ENCODE measurements at places on chromosomes 5 and 9.

GRCh38 chr5:126446498-126447224 is 23.5 kb downstream of the GRAMD2B start:
- peak; percentile 60 for DNase-seq

GRCh38 chr9:135507104-135508035 is 6.9 kb downstream of the MRPS2 start:
- DNase-seq = no peak

- DNase-seq = no peak
Observed at GRCh38 chr9:102456562-102456961, 538.6 kb upstream of the CYLC2 start.

DNA sequence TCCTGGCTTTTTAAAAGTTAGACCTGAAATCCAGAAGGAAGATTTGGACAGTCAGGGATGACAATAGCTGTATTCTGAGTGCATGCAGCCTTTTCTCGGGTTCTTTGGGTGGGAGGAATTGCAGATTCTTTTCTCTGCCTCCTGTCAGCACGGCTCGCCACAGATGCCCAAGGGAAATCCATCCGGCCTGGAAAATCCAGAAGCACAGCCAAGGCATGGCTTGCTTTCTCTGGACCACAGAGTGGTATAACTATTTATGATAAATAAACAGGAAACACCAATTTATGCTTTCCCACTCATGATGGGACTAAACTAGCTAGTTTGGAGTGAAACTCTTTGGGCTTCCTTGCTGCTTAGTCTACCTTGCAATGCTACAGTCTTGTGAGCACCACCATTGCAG is 59.1 kb downstream of the C9orf152 start:
- no peak for DNase-seq

DNA sequence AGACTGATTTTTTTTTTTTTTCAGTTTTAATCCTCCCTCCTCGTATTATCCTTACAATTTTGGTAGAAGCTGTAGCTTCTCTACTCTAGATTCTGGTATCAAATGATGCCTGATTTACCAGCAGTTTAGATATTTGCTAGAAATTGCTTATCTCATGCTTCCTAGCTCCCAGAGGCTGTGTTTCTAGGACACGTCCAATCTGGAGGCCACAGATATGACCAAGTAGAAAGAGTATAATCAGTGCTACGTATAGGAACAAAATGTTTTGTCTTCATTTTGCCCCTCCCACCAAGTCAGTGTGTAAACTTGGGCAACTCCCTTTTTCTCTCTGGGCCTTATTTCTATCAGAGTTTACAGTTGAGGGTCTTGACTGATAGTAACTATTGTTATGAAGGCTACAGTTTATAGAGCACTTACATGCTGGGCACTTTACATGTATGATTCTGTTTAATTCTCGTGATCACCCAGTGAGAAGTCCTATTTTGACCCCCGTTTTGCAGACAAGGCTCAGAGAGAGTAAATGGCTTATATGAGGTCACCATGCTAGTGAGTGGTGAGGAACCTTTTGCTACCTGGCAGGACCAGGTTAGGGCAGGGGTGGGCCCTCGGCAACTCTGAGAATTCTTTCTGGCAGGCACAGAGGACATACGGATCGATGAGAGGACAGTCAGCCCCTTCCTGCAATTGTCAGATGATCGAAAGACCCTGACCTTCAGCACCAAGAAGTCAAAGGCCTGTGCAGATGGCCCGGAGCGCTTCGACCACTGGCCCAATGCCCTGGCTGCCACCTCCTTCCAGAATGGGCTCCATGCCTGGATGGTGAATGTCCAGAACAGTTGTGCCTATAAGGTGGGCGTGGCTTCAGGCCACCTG is 7.6 kb downstream of the HDHD3 start:
- DNase-seq = no peak

DNA sequence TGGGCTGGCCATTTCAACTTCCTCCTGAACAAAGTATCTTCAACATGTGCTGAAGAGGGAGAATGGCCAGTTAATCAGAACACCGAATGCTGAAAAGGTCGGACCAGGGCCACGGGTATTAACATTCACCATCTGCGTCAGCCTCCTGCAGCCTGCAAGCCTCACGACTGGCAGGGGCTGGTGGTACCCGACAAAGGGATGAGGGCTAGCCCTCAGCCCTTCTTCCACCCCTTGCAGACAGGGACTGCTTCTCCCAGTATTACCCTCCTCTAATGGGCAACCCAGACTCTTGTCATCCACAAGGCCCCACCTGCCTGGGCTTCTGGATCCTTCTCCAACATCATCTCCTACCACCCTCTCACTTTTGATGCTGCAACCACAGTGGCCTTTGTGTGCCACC is 246.6 kb downstream of the FSTL4 start:
- no peak for DNase-seq

DNA sequence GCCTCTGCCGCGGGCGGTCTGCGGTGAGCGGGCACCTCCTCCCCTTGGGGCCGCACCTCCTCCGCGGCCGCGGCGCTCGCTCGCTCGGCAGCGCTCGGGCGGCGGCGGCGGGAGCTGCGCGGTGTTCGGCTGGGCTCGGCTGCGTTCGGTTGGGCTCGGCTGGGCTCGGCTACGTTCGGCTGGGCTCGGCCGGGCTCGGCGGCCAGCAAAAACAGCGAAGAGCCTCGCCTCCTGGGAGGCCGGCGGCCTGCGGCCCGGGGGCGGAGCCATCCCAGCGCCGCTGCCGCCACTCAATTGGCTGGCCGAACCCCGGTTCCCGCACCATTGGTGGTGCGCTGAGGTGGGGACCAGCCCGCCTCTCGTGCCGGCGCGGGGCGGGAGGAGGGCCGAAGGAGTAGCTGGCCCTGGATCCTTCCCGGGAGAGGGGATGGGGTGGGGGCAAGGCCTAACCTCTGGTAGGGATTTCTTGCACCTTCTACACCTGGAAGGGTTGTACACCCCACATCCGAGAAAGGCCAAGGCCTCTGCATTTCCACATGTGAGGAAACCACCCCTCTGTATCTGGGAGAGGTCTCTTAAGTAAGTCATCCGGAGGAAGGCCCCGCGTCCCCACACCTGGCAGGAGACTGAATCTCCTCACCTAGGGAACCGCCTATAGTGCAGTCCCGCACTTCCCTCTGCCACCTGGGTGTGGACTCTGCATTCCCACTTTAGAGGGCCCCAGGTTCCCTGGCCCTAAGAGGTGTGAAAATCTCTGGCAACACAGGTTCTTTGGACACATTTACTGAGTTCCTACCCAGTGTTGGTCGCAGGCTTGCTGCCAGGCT is at the start of gene ENHO:
ENHO (minus strand) TSS at position 20 of the 827 bp plus-strand sequence. CDS start 1,295 bp downstream, outside the sequence.
- DNase-seq = peak; percentile 96

- no peak for DNase-seq
Observed at GRCh38 chr9:112648624-112649023, 69.3 kb downstream of the INIP start.

GRCh38 chr5:173093606-173094005 is 37.5 kb downstream of the CREBRF start:
- DNase-seq = no peak

GRCh38 chr9:114000671-114001409 is 77.3 kb downstream of the AMBP start:
- no peak for DNase-seq

DNA sequence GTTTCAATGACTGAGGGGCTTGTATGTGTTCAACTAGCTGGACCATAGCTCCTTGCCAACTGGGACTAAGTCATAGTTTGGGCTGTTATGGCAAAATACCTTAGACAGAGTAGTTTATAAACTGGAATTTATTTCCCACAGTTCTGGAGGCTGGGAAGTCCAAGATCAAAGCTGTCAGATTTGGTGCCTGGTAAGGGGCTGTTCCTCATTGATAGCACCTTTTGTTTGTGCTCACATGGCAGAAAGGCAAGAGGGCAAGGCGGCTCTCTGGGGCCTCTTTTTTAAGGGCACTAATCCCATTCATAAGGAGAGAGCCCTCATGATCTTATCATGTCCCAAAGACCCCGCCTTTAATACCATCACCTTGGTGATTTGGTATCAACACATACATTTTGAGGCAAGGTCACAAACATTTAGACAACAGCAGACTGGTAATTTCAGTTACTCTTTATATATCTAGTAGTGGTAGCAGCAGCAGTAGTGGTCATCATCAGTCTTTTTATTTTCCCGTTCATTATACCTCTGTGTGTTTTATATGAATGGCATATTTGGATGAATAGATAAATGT is 477.0 kb downstream of the CCDC171 start:
- DNase-seq = no peak
